ENCODE measurements at places on chromosomes 11 and 22. TPM values are rescaled to one million over a fixed set of nuclear protein-coding genes. Genes with fewer than 3 reads are reported as not detected.

DNA sequence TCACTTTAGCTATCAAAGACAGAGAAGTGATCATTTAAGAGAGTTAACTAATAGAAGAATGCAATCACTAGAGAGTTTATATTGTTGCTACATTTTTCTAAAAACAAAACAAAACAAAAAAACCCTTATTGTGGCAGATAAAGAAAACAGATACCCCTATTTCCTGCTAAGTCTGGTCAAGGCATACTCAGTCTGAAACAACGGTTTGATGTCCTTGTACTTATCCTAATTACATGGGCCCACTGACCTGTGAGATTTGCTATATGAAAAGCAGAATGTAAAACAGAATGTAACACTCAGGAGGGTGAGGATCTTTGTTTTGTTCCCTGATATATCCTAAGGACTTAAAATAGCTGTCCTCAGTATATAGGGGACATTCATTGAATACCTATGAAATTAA, 24.6 kb downstream of the MAML2 start:
- no peak for DNase-seq

Gene FAM83F
- 2.0 TPM for polyA plus RNA-seq

DNA sequence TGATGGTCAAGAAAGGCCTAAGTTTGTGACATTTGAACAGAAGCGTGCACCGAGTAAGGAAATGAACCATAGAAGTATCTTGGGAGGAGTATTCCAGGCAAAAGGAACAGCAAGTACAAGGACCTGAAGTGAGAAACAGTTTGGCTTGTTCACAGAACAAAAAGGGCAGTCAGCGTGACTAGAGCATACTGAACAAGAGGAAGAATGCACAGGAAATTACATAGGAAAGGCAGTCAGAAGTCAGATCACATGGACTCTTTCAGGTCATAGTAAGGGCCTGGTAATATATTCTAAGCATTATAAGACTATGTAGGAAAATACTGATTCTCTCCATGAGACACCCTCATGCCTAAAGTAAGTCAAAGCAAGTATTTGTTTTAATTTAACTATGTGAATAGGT, 52.3 kb upstream of the GAB2 start:
- no peak for DNase-seq

Gene UPK3A
- polyA plus RNA-seq, result 1.8 TPM

Gene PRG3
- 0.41 TPM for polyA plus RNA-seq

Gene RASL10A
- 0.52 TPM for polyA plus RNA-seq

GRCh38 chr11:99585606-99586005, 564.9 kb downstream of the CNTN5 start:
- no peak for DNase-seq

Gene PARVG
- polyA plus RNA-seq, result 3.5 TPM

DNA sequence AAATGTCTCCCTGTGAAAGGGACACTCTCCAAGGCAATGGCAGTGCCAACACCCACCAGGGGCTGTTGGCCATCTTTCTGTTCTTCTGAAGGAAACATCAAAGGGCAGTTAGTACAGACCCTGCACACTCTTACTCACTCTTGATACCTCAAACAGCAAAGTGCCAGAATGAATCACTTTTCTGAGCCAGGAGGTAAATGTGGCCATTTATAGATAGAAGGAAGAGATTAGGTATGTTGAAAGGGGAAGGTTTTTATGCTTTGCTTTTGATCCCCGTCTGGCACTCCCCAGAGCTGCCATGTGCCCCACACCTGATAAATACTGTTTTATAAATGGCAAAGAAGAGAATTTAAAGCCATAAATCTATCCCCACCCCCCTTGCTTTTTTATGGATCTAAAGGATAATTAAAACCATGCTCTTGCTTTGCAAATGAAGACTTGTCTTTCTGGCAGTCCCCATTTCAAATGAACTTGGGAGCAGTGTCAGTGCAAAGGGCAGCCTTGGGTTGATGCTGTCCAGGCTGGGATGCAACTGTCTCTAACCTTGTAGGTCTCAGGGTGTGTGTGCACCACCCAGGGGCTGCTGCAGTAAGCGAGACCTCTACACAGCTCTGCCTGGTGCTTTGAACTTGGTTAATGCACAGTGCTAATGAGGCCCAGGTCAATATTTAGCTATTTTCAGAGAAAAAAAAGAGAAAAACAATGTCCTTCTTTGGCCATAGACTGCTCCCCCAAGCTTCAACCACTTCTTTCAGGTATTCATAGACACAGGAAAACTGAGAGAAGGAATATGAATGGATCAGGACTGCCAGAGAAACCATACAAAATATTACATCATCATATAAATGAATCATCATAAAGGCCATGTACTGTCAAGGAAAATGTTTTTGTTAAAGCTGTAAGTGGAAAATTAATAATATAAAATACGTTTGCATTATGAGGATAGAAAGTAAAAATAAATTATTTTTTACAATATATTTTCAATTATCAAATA, 207.5 kb downstream of the ETS1 start:
- no peak for DNase-seq

Gene LDLRAD3
- polyA plus RNA-seq, result 23.0 TPM

Measured in left renal pelvis (tissue), 4 donors.